ENCODE measurements at places on chromosomes 6 and 20.

DNA sequence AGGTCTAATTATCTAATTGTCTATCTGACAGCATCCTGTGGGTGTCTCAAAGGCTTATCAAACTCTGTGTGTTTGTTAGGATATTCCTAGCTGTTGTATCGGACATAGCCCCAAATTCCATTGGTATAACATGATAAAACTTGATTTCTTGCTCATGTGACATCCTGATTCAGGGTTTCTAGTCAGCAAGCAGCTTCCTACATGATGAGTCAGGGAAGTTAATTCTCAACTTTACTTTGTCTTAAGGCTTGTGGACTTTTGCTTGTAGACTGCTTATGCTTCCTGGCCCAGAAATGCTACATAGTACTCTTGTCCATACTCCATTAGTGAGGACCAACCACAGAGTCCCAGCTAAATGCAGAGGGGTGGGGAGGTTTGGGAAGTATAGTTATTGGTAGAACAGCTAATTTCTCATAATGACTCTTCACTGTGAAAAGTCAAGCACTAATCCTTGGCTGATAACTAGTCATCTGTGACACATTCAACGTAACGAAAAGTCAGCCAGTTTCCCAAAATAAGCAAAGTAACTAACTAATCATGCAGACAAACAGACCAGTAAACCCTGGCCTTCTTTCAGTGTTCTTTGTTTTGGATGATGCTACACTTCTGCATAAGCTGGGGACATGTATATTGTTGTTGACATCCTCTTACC, 25.8 kb downstream of the NKAIN2 start:
- DNase-seq = no peak

GRCh38 chr6:46113370-46113769, 16.4 kb upstream of the ENPP4 start:
- no peak for DNase-seq

GRCh38 chr6:84019141-84019841, 14.3 kb upstream of the MRAP2 start:
- no peak for DNase-seq

- no peak for DNase-seq
Observed at GRCh38 chr6:17494177-17494576, 100.8 kb downstream of the CAP2 start.

GRCh38 chr6:45979311-45979710, 36.3 kb downstream of the CLIC5 start:
- no peak for DNase-seq

DNA sequence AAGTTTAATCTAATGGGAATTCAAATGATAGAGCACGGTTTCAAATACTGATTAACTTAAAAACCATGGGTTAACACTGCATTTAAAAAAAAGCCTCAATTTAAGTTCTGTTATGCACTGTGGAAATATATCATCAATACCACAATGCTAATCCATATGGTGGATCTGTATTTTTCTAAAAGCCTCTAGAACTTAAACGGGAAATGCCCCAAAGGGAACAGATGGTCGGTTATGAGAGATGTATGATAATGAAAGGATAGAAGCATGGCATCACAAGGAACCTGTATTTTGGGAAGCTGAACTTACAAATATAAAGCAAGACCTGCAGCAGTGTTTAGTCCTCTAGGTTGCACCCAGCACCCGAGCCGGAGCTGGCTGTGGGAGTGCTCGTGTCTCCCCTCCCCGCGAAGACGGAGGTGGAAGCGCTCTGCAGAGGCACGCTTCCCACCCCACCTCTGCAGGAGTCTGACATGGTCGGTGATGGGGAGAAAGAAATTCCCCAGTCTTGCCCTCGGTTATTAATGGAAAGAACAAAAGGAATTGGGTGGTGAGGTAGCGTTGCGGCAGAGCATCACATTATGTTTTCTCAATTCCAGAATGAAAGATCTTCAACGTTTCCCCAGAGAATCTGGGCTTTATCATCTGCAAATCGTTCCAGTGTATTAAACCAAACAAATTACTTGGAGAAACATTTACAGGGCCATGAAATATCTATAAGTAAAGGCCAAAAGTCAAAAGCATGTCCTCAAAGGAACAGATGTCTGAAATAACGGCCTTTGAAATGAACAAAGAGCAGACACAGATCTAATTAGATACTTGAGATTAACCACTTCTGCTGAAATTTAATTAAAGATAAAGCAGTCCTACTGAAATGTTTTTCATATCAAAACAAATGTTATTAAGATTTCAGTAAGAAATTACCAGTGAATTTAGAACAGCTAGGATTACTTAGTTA, 103.1 kb upstream of the POPDC3 start:
- no peak for DNase-seq

GRCh38 chr6:101386982-101387381, 6.5 kb upstream of the GRIK2 start:
- no peak for DNase-seq

- peak; percentile 56 for DNase-seq
Observed at GRCh38 chr6:27608916-27609883, 136.3 kb upstream of the ZNF184 start.

DNA sequence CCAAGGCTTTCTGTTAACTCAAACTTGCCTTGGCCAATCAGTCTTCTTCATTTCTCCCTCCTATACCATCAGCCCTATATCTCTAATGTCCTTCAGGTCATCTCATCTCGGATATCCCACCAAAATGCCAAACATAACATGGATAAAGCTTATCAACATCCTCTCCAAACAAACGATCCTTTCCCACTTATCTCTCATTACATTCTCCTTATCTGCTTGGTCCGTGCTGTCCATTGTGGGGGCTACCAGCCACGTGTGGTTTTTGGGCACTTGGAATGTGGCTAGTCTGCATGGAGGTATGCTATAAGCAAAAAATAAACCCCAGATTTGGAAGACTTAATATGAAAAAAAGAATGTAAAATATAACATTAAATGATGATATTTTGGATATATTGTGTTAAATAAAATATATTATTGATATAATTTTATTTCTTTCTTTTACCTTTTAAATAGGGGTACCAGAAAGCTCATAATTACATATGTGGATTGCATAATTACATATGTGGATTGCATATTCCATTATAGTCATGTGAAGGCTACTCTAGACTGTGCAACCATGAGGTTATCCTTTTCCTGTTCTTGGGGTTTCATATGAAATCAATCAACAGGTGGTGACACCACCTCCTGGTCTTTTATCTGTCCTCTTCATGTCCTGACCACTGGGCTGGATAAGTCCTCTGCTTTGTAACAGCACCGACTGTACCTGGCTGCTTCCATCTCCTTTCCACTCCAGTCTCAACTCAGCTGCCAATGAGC, 123.0 kb downstream of the CD83 start:
- no peak for DNase-seq

- no peak for DNase-seq
Observed at GRCh38 chr20:42429761-42430458, 759.8 kb downstream of the PTPRT start.

DNA sequence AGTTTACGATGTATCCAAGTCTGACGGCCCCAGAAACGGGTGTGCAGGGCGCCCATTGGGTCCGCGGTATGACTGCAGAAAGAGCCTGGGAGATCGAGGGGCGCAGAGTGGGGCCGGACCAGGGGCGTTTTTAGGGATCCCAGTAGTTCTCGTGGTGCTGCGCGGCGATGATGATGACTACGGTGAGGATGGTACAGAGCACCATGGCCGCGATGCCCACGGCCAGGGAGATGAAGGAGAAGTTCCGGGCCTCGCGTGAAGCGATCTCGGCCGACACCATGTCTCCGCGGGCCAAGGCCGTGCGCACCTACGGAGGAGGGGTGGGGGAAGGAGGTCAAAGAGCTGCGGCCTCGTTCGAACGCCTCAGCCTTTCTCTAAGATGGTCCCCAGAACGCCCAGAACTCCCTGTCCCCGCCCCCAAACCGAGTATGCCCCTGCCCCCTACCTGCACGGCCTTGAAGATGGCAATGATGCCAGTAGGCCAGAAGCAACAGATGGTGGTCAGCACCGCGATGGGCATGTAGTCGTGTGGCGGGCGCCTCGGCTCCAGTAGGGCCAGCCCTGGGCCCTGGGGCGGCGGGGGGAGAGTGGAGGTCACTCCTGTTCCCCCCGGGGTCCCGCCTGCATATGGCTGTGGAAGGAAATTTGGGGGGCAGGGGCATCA, 2.5 kb downstream of the PRRT1 start:
- no peak for DNase-seq

DNA sequence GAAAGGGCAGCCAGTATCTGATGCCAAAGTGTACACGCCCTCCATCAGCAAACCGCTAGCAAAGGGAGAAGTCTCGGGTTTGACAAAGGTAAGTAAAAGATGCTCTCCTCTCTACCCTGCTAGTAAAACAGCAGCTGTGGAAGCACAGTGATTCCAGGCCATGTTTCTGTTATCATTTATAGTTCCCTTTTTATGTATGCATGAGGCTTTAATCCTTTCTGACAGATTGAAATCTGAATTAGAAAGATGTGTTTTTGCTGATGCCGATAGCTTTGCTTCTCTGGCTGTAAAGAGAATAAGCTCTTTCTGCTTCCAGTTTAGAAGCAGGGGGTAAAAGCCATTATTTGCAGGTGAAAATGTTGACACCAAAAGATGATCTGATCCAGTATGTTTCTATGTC, 392.4 kb upstream of the SOX4 start:
- DNase-seq = no peak

GRCh38 chr20:46568570-46569129, 18.2 kb upstream of the OCSTAMP start:
- DNase-seq = no peak

DNA sequence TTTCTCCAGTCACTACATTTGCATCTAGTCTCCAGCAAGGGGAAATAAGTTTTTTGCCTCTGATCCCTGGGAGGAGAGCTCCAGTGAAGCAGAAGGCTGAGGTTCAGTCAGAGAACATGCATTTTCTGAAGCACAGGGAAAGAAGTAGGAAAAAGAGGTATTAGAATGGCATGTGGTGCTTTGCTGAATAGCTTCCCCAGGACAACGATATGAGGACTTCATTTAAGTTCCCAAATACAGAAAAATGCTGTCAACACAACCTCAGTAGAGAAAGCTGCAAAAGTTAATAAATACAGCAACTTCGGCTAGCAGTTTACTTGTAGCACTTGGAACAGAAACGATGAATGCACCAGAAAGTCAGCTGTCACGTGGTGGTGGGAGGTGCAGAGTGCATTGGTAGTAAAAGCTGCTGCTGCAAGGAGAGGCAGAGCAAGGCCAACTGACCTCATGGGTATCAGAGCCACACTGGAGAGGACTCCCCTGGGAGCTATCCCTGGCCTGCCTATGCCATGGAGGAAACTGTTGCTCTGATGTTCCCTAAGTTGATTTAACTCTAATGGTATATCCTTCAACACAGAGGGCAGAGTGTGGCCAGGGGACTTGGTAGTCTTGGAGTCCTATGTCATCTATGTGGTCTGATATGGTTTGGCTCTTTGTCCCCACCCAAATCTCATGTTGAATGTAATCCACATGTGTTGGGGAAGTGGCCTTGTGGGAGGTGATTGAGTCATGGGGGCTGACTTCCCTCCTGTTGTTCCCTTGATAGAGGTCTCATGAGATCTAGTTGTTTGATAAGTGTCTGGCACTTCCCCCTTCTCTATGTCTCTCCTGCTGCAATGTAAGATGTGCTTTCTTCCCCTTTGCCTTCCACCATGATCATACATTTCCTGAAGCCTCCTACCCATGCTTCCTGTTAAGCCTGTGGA, 85.9 kb downstream of the ADTRP start:
- no peak for DNase-seq

All from GM12878 (cell line).